Lower lobe of right lung (tissue), 2 donors: ENCODE measurements at places on chromosomes 13 and 19.

- no peak for DNase-seq
Observed at GRCh38 chr13:34343413-34343940, 525.5 kb downstream of the RFC3 start.

- DNase-seq = no peak
Observed at GRCh38 chr13:83453723-83454122, 428.6 kb downstream of the SLITRK1 start.

- no peak for DNase-seq
Observed at GRCh38 chr19:45123440-45123850, 30.5 kb downstream of the PPP1R37 start.

DNA sequence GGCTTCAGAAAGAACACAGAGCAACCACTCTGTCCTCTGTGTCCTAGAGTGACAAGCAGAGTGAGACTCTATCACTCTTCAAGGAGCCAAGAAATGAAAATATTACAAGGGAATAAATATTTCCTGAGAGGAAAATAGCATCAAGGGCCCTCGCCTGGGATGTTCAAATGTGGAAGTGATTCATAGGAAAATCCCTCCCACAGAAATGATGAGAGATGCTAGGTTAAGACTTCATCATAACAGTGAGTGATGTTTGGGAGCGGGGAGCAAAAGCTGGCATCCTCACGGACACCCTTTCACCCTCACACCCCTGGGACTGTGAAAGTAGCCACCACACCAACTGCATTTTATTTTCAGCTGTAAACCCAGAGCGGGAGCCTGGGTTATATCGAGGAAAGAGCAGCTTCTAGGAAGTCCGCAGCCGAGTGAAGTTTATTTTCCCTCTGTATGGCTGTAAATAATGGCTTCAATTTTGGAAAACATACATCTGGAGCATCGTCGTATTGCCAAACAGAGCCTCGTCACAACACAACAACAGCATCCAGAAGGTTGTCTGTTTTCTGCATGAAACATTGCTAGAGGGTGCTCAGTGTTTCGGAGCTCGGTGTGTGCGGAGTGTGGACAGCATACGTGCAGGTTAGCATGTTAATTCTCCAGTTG is 54.8 kb downstream of the DLEU7 start:
- no peak for DNase-seq

DNA sequence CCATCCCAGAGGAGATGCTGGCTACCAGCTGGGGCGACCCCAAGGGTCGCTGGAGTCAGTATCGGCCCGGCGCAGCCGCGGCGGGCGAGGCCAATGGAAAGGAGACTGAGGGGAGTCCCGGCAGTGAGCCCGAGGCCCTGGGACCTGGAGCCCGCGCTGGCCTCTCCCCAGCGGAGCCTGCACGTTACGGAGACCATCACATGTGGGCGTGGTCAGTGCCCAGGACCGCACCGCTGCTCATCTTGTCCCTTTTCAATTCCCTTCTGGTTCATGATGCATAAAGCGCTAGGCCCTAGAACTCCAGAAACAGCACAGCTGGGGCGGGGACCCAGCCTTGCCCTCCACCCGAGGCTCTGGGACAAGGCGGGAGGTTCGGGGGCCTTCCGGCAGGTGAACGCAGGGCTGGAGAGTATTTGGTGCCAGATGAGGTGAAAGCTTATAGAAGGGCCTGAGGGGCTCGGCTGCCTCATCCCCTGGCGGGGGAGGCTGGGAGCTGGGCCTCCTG is 8.0 kb downstream of the C19orf25 start:
- no peak for DNase-seq

- no peak for DNase-seq
Observed at GRCh38 chr13:38941353-38941945, 49.2 kb downstream of the STOML3 start.

- peak; percentile 70 for DNase-seq
Observed at GRCh38 chr13:113742000-113742441, 17.0 kb upstream of the TMEM255B start.

DNA sequence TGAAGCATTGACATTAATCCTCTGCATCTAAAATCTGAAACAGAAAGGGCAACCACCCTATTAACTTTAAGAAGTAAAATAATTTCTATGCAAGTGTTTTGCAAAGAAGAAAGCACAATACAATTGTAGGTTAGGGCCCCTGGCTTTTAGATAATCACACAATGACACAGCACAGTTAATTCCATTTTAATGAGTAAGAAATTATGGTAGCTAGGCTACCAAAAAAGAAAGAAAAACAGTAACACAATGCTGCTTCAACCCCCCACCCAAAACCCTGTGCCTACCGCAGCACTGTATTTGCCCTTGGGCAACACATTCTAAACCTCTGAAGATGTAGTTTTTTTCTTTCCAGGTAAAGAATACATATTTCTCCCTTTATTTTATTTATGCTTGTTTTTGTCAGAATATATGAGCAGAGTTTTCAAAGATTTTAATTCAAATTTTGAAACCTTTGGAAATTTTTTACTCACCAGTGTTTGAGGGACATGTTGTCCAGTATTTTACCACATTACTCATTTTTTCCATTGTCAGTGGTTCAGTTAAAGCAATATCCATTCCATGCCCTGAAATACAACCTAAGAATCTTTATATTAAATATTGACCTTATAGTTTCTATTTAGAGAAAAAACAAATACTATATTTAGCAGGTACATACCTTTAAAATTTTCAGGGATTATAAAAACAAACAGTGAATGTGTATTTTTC is 21.1 kb downstream of the SOHLH2 start:
- no peak for DNase-seq

DNA sequence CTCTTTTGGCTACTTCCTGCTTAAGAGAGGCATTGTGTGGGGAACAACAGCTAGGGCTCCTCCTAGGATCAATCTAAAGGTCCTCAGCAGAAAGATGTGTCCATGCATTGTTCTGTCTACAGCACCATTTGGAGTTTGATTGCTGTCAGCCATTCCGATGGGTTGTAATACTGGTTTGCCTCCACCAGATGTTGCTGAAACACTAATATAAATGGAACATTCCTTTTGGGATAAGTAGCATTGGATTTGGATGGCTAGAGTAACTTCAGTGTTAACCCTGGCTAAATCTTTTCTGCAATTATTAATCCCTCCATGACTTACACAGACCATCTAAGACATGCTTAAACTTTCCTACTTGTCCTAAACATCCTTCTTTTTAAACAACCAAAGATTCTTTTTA is 104.2 kb downstream of the TDRD3 start:
- no peak for DNase-seq

GRCh38 chr13:19998960-19999359 is 40.4 kb downstream of the ZMYM2 start:
- DNase-seq = no peak

GRCh38 chr19:55088021-55088451 is 12.4 kb downstream of the EPS8L1 start:
- no peak for DNase-seq

GRCh38 chr13:91523116-91523515 is 124.7 kb downstream of the GPC5 start:
- DNase-seq = no peak

DNA sequence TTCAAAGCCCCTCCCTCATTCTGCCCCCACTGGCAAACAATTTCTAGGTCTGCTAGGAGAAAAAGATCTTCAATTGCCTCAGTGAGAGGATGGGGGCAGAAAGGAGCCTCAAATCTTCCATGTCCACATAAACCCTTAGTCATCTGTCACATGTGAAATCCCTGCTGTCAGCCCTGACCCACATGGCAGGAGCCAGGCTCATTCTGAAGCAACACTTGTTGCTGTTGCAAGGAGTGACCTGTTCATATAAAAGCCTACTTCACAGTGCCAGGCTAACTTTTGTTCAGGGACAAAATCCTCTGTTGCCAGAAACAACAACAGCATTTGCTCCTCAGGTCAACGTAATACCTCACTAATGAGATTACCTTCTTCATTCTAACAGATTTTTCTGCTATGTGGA is 70.5 kb downstream of the IRS2 start:
- no peak for DNase-seq

DNA sequence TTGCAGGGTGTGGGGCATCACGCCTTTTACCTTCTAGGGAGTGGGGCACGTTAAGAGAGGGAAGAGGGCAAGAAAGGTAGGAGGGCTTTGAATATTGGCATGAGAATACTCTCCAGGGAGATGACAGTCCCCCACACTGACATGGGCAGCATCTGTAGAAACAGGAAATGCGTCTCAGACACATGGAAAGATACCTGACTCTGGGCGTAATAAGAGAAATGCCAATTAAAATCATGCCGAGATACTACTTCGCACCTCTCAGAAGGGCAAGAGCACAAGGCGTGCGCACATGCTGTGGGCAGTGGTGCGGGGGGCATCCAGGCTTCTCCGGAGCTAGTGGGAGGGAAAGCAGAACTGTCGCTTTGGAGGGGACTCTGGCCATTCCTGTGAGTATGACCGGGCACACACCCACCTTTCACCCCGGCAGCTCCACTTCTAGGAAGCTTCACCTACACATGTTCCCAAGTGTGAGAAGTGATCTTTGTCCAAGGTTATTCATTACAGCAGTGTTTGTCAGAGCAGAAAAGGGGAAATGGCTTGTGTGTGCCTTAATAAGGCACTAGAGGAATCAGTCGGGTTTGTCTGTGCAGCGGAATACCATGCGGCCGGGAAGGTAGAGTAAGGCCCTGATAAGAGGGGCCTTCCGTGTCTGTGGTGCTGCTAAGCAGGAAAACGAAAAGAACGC is 99.5 kb downstream of the SIPA1L3 start:
- no peak for DNase-seq

- DNase-seq = no peak
Observed at GRCh38 chr13:101869553-101869952, 417.1 kb downstream of the ITGBL1 start.
